Activated CD8-positive, alpha-beta memory T cell treated with anti-CD3 and anti-CD28 coated beads for 1 hour (primary cell): ENCODE measurements at places on chromosomes 5 and 9.

- DNase-seq = no peak
These were observed 334.6 kb upstream of the MPDZ start for GRCh38 chr9:13614060-13614459.

DNA sequence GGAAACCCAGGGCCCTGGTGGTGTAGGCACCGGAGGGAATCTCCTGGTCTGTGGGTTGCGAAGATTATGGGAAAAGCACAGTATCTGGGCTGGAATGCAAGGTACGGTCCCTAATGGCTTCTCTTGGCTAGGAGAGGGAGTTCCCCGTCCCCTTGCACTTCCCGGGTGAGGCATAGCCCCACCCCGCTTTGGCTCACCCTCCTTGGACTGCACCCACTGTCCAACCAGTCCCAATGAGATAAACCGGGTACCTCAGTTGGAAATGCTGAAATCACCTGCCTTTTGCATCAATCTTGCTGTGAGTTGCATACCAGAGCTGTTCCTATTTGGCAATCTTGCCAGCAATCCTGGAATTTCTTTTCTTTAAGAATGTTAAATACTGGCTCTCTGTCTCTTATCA, 1429.1 kb downstream of the MAT2B start:
- DNase-seq = no peak

DNA sequence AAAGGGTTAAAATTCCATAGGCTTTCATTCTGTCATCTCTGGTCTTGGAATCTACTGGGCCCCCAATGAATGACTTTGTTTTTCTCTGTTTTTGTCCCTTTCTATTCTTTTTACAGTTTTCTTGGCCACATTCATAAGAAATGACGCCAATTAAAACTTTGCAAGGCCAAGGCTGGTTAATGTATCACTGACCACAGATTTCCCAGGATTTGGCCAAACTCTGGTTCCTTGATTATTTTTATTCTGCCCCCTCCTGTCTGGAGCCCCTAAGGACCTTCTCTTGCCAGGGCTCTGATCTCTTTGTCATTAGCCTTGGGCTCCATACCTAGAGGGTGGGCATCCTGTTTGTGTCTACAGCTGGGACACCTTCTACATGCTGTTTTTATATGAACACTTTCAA, 388.9 kb upstream of the PAPPA start:
- no peak for DNase-seq

DNA sequence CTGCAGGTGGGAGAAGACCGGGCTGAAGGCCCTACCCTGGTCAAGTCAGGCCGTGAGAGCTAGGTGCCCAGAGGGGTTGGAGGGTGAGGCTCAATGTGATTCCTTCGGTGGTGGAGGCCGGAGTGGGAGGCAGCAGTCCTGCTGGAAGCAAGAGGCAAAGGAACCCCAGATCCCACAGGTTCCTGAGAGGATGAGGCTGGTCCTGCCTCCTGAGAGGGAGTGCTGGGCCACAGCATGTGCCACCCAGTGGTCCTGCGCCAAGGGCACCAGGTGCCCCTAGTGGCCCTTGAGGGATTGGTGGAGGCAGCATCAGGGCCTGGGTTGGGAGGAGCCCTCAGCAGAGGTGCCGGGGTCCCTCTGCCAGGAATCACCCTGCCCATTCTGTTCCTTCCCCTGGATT, 59.1 kb downstream of the BARX1 start:
- no peak for DNase-seq

- no peak for DNase-seq
These were observed 12.6 kb downstream of the FGF18 start for GRCh38 chr5:171432076-171432475.

- DNase-seq = no peak
These were observed 18.8 kb upstream of the PPARGC1B start for GRCh38 chr5:149711338-149711737.

GRCh38 chr9:5832071-5832537, 813 bp downstream of the ERMP1 start:
- no peak for DNase-seq

DNA sequence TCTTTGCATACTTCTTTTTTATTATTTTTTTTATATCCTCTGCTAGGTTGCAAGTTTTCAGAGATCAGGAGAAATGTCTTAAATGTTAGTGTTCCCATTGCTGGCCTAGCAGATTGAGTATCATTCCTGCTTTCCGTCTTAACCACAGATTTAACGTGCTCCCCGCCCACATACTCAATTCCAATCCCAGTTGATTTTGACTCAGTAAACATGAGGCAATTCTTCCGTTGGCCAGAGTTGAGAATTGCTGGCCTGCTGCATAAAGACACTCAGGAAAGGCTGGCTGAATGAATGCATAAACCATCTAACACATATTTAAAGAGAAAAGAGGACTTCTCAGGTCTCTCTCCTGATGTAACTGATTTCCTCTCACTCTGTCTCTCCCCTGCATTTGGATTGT, 46.8 kb upstream of the PLPP6 start:
- no peak for DNase-seq
